ENCODE measurements at places on chromosomes 5 and 9. TPM values are rescaled to one million over a fixed set of nuclear protein-coding genes. Genes with fewer than 3 reads are reported as not detected.

The PCDHGC3 gene
- 9.5 TPM for total RNA-seq

DNA sequence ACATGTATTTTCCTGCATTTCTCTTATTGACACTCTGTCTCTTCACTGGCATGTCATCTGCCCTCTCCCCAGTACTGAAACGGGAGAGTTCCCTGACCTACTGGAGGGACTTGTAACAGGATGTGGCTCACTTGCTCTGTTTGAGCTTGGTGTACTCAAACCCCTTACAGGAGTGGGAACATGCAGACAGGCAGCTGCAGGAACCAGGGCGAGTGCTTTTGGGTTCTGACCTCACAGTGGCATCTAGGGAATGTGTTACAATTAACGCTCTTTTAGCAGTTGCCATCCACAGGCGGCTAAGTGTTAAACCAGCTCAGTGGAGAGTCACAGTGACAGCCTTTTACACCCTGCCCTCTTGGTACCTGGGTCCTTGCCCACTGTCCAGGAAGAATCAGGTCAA lies 300.3 kb upstream of the GRAMD2B start:
- DNase-seq: peak; percentile 83

DNA sequence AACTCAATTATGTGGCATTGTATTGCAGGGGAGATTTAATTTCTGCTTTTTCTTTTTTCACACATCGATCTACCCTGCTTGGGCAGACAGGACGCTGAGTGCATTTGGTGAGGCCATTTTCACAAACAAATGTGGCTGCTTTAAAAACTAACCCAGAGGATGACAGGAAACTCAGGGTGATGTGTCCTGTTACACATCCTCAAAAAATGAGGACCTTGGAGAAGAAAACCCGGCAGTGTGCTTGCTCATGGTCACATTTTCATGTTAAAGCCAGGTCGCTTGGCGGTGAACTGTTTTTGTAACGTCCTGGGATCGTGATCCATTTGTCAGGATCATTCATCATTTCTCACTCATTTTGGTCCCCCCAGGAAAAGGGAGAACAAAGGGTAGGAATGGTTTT lies 478.3 kb upstream of the ADAMTS16 start:
- DNase-seq: no peak

GRCh38 chr9:98714833-98715232 lies 6.1 kb upstream of the GABBR2 start:
- DNase-seq: no peak

GRCh38 chr5:122880749-122881148 lies 35.3 kb downstream of the SNX24 start:
- no peak for DNase-seq

DNA sequence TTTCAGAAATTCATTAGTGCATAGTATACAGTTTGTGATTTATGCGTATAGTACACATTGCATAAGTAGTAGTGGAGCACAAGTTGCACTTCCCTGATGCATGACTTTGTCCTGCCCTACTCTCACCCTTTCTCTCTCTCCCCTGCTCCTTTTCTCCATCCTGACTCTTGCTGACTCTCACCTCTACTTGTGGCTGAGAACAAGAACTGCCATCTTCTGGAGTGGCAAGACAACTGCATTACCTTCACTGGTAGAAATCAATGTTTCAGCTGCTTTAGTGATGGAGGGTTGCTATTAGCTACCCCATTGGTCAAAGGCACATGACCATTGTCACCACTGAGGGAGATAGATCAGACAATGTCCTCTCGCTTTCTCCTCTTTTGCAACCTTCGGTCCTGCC lies 26.9 kb downstream of the SPEF2 start:
- peak; percentile 23 for DNase-seq

DNA sequence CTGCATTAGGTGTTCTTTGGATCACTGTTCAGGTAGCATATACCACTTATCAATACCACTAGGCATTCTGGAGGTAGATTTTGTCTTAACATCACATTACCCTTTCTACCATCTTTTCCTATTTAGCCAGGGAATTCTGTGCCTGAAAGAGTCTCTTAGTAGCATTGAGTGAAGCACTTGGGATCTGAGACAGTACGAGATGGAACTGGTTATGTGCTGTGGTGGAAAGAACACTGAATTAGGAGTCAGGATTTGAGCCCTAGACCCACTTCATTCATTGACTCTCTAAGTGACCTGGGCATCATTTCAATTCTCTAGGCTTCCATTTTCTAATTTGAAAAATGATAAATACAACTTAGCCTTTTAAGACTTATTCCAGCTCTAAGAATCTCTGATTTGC lies 291.1 kb downstream of the DMAC1 start:
- no peak for DNase-seq

DNA sequence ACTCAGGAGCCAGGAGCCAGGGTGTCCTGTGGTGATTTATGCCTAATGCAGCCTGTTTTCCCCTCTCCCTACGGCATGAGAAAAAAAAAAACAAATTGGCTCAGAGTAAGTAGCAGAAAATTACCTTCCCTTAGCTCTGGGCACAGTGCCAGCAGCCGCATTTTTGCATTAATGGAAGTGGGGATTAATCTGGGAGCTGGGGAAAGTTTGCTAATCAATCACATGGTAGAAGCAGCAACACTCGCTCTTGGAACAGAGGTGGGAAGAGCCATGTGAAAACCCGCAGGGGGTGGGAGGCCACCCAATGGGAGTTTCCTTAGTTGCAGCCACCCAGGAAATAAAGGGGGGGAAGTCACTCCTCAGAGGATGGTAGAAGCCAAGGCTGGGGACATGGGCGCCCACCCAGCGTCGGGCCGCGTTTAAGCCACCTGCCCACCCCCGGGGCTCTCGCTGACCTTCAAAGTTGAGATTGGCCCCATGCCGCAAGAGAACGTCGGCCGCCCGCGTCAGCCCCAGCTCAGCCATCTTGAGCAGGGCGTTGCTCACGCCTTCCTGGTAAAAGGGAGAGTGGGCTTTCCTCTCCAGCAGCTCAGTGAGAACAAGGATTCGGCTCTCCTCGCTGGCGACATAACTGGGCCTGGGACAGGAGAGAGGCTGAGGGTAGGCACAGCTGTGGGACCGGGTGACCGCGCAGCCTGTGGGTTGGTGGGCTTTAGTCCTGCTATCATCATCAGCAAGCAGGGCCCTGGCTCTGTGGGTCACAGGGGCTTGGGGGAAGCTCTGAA lies 1.7 kb downstream of the ASB6 start:
- no peak for DNase-seq

DNA sequence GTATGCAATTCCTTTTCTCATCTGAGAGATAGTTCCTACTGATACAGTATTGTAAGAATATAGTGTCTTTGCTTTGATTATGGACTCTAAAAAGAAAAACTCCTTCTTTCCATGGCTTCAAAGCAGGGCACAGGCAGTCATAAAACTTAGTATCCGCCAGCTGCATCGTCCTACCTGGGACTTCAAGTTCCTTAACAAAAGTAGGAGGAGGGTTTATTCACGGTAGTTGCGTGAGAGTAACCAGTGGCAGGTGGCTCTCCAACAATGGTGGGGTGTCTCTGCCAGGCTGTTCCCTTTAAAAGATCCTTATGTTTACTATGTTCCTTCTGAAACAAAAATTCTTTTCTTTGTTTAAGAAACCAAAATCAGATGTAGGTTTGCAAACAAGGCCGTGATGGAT lies 173.5 kb upstream of the DMAC1 start:
- no peak for DNase-seq

DNA sequence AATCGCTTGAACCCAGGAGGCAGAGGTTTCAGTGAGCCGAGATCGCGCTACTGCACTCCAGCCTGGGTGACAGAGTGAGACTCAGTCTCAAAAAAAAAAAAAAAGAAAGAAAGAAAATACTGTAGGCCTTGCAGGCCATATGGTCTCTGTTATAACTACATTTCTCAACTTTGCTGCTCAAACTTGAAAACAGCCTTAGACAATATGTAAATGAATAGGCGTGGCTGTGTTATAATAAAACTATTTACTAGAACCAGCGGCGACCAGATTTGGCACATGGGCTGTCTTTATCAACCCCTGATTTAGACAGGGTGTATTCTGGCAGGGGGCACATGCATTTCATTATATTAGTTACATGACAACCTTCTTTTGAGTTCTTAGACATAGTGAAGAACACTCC lies 130.0 kb downstream of the C9orf152 start:
- no peak for DNase-seq

DNA sequence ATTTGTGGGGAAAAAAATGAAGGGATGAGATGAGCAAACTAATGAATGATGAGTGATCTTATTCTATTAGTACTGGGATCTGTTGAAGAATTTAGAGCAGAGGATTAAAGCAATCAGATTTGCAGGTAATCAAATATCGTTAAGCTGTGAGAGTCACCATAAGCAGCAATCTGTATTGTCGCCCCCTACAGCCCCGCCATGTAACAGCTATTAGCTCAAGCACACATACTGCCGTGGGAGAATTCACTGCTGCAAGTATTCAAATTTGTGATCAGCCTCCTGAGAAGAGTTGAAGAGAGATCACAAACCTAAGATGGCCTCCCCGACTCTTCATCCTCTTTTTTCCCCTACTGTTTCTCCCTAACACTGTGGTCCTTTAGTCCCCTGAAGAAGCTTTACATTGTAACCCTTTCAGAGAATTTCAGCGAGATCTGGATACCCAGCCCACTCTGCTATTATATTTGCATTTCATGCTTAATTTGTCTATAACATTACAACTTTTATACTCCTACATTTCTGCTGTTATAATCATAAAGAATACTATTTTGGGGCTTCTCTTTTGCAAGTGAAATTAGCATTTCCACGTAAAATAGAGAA lies 28.5 kb upstream of the PHF24 start:
- DNase-seq: peak; percentile 29

GRCh38 chr9:79220251-79220650 lies 351.5 kb upstream of the TLE4 start:
- no peak for DNase-seq

GRCh38 chr5:154200221-154200620 lies 9.7 kb downstream of the GALNT10 start:
- DNase-seq: no peak

DNA sequence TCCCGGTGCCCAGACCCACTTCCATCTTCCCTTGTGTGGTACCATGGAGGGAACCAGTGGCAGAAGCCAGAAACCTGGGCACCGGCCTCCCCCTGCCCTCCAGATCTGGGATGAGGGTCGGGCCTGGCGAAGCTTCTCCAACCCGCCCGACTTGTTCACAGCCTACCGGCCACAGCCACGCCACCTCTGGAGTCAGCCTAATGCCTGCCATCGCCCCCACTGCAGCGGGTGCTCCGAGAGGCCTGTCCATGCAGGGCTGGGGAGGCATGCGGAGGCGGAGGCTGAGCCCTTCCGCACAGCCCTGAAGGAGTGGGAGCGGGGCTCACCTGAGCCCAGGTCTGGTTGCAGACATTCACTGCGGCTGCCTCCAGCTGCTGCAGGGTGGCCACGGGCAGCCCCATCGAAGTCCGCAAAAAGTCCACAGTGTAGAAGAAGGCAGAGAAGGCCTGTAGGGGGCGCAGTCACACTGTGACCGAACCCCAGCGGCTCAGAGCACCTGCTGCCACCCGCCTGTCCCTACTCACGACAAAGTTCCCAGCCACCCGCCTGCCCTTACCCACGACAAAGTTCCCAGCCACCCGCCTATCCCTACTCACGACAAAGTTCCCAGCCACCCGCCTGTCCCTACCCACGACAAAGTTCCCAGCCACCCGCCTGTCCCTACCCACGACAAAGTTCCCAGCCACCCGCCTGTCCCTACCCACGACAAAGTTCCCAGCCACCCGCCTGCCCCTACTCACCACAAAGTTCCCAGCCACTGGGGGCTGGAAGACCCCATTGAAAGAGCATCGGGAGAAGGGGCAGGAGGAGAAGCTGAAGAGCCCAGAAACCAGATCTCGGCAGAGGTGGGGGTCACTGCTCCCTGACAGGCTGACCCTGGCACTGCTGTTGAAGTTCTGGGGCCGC lies 3.8 kb upstream of the NPDC1 start:
- peak; percentile 23 for DNase-seq

- no peak for DNase-seq
These were observed at the start of gene PRRX2 for GRCh38 chr9:129665389-129665775. PRRX2 (plus strand) TSS chr9:129665647; CDS start chr9:129665868, 221 bp downstream.

GRCh38 chr5:58149746-58150145 lies 310.1 kb downstream of the PLK2 start:
- DNase-seq: peak; percentile 60

All from bronchial epithelial cell (primary cell).